ENCODE measurements at places on chromosomes 2 and 18. TPM values are rescaled to one million over a fixed set of nuclear protein-coding genes. Genes with fewer than 3 reads are reported as not detected.

TMEM17 gene
- 0.35 TPM for total RNA-seq

DCDC2C gene
- total RNA-seq, result not detected

ODC1 gene
- total RNA-seq, result 45.8 TPM

NGEF gene
- 25.6 TPM for total RNA-seq

SNORC gene
- 67.5 TPM for total RNA-seq

DNA sequence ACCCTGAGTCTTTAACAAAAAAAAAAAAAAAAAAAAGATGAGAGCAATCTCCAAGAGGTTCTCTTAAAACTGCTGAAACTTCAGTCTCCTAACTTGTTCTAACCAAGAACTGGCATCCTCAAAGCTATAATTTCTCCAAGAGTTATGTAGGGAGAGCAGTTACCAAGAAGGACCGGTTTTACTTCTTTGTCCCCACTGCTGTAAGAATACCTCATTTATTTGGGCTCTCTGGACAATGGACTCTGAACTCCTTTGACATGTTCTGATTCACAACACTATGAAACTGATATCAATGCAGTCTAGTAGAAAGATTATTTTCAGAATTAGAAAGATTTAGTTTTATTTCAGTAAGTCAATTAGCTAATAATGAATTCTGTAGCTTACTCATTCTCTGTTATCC, 84.5 kb upstream of the DTNB start:
- DNase-seq, result no peak

DNA sequence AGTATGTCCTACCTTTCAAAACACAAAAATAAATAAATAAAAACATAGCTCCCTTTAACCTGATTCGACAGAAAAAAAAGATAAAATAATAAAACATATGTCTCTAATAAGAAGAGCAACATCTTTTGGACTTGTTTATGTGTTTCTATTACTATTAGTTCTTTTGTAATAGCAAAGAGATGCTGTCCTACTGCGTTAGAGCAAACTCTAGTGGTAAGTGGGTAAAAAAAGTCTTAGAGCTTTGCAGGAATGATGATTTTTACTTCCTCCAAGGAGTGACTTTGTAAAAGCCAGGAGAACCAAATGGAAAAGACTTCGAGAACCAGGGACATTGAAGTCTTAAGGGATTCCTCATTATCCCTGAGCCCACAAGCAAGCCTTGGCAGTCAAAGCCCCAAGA, 450.1 kb downstream of the METTL4 start:
- DNase-seq, result no peak

DNA sequence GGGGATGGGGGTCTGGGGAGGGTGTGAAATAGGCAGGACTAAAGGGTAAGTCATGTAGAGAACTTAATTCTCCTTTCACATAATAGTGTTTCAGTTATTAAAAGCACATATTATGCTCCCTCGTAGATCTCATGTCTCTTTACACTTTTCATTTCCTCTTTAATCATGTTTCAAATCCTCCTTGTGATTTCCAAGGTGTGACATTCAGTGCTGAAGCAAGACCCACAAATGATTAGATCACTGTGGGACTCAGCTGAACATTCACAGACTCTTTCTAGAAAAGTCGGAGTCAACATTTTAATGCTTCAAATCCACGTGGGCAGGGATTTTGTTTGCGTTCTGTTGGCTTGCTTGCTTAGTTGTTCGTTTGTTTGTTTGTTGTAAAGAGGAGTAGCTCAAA, 34.7 kb upstream of the CALCRL start:
- no peak for DNase-seq
